ENCODE measurements at places on chromosomes 2 and 18. TPM values are rescaled to one million over a fixed set of nuclear protein-coding genes. Genes with fewer than 3 reads are reported as not detected.

DNA sequence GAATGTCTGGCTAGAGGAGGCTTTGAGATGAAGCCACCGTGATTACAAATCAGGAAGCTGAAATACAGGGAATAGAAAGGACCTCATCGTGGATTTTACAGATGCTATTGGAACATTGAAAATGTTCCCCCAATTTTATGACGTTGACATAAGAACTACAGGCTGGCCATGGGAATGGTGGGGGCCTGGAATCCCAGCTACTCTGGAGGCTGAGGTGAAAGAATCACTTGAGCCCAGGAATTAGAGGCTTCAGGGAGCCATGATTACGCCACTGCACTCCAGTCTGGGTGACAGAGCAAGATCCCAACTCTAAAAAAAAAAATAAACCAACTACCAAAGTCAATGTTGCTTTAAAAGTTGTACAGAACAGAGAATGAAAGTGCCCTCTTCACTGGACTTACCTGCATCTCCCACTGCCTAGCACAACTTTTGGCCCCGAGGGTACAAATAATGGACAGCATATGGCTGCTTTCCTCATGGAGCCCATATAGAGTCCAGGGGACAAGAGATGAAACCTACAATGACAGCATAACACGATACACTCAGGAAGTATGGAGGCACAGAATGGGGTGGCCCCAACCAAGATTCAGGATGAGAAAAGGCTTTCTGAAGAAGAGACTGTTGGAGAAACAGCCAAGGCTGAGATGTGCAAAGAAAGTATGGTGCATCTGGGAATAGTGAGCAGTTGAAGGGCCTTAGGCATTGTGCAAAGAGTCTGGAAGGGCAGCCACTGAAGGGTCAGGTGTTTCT is 254.8 kb downstream of the MYCN start:
- no peak for ATAC-seq

LIPG gene
- total RNA-seq = 13.8 TPM

GRCh38 chr2:53058526-53058925 is 709.1 kb upstream of the CHAC2 start:
- no peak for ATAC-seq

EIF2AK3 gene
- total RNA-seq = 32.3 TPM

DNA sequence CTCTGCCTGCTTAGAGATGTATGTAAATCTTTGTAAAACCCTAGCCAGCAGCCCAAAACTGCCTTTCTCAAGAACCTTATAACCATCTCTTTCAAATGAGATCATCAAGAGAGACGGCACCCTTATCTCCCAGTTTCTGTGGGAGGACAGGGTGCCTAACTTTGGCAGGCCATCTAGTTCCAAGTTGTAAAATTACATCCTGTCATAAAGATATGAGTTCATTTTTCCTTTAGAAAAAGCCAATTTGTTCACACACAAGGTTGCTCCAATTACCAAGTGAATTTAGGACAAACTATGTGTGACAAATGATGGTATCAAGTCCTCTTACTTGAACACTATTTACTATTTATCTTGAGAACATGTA is 65.3 kb downstream of the MEMO1 start:
- no peak for ATAC-seq

GRCh38 chr18:65946777-65947176 is 196.0 kb downstream of the CDH7 start:
- ATAC-seq = no peak

DNA sequence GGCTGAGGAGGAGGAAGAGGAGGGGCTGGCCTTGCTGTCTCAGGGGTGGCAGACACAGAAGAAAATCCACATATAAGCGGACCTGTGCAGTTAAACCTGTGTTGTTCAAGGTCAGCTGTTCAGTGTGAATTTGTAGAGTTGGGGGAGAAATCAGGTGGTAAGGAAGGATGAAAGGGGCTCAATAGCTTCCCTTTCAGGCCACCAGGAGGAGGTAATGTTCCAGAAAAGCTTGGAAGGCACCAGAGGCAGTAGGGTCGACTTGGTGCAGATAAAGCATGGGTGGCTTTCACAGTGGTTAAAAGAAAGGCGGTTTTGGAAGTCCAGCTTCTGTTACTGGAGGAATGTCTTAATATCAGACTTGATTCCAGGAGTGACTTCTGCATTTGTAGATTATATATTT is 167.4 kb downstream of the THSD7B start:
- no peak for ATAC-seq

- ATAC-seq = no peak
These were observed 42.4 kb upstream of the PSMD14 start for GRCh38 chr2:161265874-161266273.

GRCh38 chr2:72827966-72828646 is 2.3 kb upstream of the EXOC6B start:
- ATAC-seq = no peak

GRCh38 chr18:77973745-77974144 is 724.1 kb downstream of the GALR1 start:
- no peak for ATAC-seq

DNA sequence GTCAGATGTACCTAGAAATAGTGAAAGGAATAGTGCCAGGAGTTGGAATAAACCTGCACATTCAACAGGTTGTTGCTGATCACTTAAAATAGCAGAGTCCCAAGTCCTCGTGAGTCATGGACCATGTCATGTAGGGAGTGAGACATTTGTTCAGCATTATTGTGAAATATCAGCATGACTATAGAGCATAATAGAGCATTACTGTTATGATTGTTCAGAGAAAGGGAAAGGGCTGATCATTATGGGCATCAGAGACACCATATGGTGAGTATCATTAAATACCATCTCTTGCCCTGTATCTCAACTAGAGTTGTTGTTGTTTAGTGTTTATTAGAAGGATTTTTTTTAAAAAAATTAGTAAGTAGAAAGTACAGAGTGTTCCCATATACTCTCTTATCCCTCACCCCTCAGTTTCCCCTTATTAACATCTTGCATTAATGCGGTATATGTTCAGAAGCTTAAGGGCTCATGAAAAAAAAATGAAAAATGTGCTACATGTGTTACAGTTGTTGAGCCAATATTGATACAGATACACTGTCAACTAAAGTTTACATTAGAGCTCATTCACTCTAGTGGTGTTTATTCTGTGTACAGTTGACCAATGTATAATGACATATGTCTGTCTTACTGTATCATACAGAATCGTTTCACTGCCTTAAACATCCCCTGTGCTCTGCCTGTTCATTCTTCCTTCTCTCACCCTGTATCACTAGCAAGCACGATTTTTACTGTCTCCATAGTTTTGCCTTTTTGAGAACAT is 5.7 kb downstream of the ELAC1 start:
- no peak for ATAC-seq

DNA sequence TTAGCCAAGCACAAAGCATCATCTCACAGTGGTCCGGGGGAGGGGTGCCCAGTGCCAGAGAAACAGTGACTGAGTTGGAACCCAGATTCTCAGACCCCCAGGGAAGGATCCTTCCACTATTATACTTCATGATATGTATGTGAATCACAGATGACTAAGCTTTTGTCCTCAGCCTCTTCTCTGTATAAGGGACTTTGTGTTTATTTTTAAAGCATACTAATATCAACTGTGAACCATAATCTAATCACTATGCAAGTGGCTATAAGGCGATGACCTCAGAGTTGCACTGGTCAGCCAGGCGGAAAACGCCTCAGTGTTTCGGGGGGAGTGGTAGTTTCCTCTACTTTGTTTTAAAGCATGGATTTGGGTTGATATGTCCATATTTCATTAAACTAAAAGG is 160.4 kb upstream of the TMEM200C start:
- ATAC-seq = peak; percentile 63

GRCh38 chr18:31454066-31454708 is 6.6 kb downstream of the DSG3 start:
- ATAC-seq = no peak

ASTL gene
- not detected for total RNA-seq

DNA sequence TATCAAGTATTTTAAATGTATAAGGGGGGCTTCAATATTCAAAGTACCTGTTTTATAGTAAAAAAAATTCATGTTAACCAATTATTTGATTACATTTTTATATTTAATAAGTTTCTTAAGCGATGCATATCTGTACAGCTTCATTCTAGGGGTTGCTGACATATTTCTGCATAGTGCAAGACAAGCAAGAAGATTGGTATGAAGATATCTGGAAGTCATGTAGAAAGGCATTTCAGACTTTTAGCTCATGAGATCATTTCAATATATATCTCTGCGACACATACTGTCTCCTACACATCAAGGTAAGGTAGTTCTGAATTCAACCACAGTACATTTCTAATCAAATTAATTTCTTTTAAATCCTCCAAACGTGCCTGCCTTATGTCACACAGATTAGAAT is 73.1 kb downstream of the MEMO1 start:
- no peak for ATAC-seq

EVA1A gene
- 5.4 TPM for total RNA-seq

HOXD13 gene
- total RNA-seq = 0.44 TPM

- no peak for ATAC-seq
These were observed 10.6 kb upstream of the PAX3 start for GRCh38 chr2:222309361-222309760.

- ATAC-seq = no peak
These were observed 1.9 kb downstream of the SS18 start for GRCh38 chr18:26088487-26088886.

FEZ2 gene
- total RNA-seq = 36.3 TPM

GRCh38 chr2:113218283-113219091 is 44.7 kb downstream of the PSD4 start:
- peak; percentile 96 for ATAC-seq

GRCh38 chr2:2825516-2826208 is 494.6 kb upstream of the MYT1L start:
- no peak for ATAC-seq
